Ascending aorta (tissue), 2 donors: ENCODE measurements at places on chromosomes 3 and 15. TPM values are rescaled to one million over a fixed set of nuclear protein-coding genes. Genes with fewer than 3 reads are reported as not detected.
A peak's percentile ranks its signal among the peaks of the same experiment; 100 is the strongest.

- H3K27me3 ChIP-seq: no peaks in the 10 kb centered on the region
- H3K4me1 ChIP-seq: no peaks in the 10 kb centered on the region
These were observed 203.6 kb downstream of the WNT5A start for GRCh38 chr3:55283441-55283925.

- no peaks in the 10 kb centered on the region for H3K4me1 ChIP-seq
- H3K27me3 ChIP-seq: no peaks in the 10 kb centered on the region
- no peak for DNase-seq
- no peak overlapping the region for H3K4me3 ChIP-seq
- peaks cover 15% of the 10 kb centered on the region for H3K36me3 ChIP-seq
These were observed 37.8 kb upstream of the ANPEP start for GRCh38 chr15:89852342-89852995.

- no peak for DNase-seq
- H3K36me3 ChIP-seq: no peaks in the 10 kb centered on the region
- no peak overlapping the region for H3K27ac ChIP-seq
- H3K4me1 ChIP-seq: no peaks in the 10 kb centered on the region
- no peaks in the 10 kb centered on the region for H3K27me3 ChIP-seq
These were observed 13.3 kb upstream of the RBP1 start for GRCh38 chr3:139552632-139553365.

CP gene
- total RNA-seq: 58.3 TPM

DNA sequence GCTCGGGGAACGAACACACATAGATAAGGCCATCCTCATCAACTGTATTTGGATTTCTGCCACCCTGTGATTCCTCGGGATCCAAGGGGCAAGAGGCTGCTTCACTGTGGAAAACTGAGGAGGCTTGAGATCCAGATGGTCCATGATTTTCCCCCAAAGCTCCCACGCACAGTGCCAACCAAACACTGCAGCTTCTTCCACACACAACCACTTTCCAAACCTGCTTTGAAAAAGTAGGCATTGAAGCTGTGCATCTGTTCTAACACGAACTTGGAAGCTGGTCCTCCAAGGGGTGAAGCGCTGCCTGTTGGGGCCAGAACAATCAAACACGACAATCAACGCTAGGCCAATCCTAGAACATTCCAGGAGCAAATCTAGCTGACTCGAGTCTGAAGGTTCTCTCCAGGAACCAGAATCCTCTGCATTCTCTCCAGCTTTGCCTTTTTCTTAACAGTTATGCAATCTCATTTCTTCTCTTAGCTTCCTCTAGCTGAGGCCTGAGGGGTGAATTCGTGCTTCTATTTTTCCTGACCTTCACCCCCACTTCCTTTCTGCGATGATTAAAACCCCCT lies 104.4 kb downstream of the LRRK1 start:
- no peak overlapping the region for H3K4me3 ChIP-seq
- no peaks in the 10 kb centered on the region for H3K4me1 ChIP-seq
- H3K36me3 ChIP-seq: peaks cover 15% of the 10 kb centered on the region
- H3K27me3 ChIP-seq: no peaks in the 10 kb centered on the region

- H3K4me3 ChIP-seq: no peak overlapping the region
- H3K4me1 ChIP-seq: no peaks in the 10 kb centered on the region
- no peaks in the 10 kb centered on the region for H3K36me3 ChIP-seq
- H3K27me3 ChIP-seq: no peaks in the 10 kb centered on the region
- no peak for DNase-seq
These were observed 36.1 kb upstream of the PYDC2 start for GRCh38 chr3:191424881-191425280.

GCNT3 gene
- not detected for total RNA-seq

- H3K4me3 ChIP-seq: no peak overlapping the region
- no peaks in the 10 kb centered on the region for H3K36me3 ChIP-seq
- no peak for DNase-seq
- H3K27ac ChIP-seq: peak overlapping the region; percentile 62
- H3K27me3 ChIP-seq: no peaks in the 10 kb centered on the region
These were observed 6.3 kb downstream of the CSK start for GRCh38 chr15:74788042-74788682.

KBTBD13 gene
- total RNA-seq: 0.21 TPM

CCR3 gene
- total RNA-seq: not detected

SCAANT1 gene
- not detected for total RNA-seq
